ENCODE measurements at places on chromosomes 2 and 18.

DNA sequence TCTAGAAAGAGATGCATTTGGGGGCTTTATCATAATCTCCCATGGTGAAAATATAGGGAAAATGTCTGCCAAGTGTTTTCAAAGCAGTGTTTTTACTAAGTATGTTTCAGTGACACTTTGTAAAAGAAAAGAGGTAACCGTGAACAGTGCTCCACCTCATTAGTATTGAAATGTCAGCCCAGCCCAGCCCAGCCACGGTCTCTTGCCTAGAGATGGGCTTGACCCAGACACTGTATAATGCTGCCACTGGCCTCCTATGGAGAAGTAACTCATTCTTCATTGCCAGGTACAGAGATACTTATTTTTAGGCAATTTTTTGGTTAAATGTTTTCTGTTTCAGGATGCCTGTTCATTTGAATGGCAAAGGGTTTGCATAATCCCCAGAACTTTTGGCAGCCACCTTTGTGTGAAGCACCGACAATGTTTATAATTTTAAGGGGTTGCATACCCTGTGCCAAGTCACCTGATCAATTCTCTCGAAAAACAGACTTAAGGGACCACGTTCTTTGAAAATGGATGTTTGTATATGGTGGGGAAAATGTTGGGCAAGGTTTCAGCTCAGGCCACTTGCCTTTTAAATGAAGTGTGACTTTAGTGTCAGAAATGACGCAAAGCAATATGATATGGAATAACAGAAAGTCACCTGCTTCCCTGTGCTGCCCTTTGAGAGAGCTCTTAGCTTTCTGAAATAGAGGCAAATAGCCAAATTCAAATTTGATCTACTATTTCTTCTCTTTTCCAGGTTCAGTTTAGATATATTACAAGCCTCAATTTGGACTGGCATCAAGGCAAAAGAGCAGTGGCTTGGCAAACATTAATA lies 314.5 kb upstream of the RGPD4 start:
- DNase-seq, result no peak

- no peak for DNase-seq
Observed at GRCh38 chr2:129781749-129782632, 197.5 kb upstream of the RAB6C start.

- DNase-seq, result no peak
Observed at GRCh38 chr2:54471221-54471711, 15.1 kb downstream of the SPTBN1 start.

- DNase-seq, result no peak
Observed at GRCh38 chr2:181944164-181944913, 41.3 kb upstream of the PPP1R1C start.

DNA sequence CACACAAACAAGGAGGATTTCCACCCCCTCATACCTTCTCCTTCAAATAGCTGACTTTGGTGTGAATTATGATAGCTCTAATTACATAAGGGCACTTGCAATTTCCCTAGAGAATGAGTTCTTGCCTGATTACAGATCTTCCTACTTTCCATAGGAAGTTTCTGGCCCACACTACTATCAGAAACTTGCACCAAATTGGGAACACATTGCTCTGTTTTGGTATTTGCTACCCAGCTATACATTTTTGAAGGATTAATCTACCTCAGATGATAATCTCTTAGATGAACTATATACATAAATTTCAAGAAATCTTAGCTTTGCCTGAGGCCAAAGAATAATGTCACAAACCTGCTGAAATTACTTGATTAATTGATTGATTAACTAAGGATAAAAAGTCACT lies 4.9 kb downstream of the DCC start:
- DNase-seq, result no peak

- no peak for DNase-seq
Observed at GRCh38 chr2:118936936-118937335, 5.1 kb upstream of the MARCO start.

DNA sequence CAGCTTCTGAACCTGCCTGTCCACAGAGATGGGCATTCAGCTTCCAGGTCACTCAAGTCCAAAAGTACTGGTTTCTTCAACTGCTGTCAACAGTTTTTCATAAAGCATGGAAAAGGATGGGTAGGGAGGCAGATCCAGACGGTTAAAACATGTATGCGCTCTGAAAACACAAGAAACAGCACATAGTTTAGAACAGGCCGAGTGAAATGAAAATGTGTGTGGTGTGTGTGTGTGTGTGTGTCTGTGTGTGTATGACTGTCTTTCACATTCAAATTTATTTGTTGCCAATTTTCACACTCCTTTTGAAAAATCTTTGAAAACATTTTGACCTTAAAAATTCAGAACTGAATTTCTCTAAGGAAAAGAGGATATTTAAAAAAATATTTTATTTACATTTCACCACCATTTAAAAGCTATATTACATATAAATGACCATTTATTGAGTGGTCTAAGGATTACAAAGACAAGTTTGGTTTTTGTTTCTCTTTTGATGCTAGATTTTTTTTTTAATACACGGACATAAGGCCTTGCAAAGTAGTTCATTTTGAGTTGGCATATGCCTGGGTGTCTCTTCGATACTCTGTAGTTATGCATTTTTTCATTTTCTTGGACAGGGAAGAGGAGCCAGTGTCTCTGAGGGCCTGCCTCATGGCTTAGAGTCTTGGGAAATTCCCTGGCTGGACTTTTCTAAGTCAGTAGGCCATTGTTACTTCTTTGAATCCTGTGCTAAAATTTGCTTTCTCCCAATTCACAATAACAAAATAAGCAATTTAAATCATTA lies 30.0 kb upstream of the STK17B start:
- DNase-seq, result no peak

DNA sequence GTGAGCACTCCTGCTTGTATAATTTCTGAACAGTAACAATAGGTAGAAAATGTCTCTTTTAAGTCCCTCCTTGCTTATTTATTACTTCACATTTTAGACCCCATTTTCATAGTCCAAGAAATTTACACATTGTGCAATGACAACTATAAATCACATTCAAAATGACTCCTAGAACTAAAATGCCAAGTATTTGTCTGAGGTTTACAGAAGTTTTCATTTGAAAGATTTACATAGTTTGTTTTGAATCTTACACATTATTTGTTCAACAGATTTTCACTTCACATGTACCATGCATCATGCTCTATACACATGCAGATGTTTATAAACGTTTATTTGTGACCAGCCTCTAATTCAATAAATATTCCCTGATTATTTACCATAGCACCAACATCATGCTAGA lies 15.7 kb upstream of the TRIB2 start:
- no peak for DNase-seq

DNA sequence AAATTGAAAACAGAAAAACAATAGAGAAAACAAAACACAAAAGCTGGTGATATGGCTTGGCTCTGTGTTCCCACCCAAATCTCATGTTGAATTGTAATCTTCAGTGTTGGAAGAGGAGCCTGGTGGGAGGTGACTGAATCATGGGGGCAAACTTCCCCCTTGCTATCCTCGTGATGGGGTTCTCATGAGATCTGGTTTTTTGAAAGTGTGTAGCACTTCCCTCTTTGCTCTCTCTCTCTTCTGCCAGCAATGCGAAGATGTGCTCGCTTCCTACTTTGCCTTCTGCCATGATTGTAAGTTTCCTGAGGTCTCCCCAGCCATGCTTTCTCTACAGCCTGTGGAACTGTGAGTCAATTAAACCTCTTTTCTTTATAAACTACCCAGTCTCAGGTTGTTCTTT lies 112.3 kb upstream of the UXS1 start:
- no peak for DNase-seq

DNA sequence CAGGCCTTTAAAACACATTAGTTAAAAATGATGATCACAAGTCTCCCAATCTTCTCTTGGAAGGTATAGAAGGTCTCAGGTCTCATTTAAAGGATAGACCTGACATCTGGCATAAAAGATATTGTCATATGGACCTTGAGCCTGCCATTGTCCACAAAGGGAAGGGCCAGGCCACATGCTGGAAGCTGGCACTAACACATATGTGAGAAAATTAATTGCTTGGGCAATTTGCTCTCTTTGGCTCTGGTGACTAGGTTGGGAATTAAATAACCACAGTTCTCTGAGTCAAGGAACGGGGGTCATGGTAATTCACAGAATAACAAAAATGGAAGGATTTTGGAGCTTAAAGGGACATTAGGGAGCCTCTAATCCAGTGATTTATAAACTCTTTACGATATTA lies 727.3 kb downstream of the BCL11A start:
- no peak for DNase-seq

DNA sequence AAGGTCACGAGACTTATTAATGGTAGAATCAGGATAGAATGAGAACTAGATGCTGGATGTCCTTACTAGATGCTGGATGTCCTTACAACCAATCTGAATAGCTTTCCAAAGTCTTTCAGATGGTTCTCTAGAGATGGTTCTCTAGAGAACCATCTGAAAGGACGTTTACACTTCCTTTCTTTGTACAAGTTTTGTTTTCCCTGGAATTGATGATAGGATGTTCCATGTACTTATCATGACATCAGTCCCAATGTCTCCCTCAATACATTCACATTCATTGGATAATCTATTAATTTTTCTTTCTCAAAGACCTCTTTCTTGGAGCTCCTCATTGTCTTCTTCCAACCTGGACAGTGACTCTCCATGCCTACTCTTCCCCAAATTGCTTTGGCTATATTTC lies 28.2 kb upstream of the RUFY4 start:
- DNase-seq, result no peak

- no peak for DNase-seq
Observed at GRCh38 chr2:217685255-217685605, 317.6 kb downstream of the TNS1 start.

- no peak for DNase-seq
Observed at GRCh38 chr2:231646476-231646875, 53.8 kb downstream of the TEX44 start.

DNA sequence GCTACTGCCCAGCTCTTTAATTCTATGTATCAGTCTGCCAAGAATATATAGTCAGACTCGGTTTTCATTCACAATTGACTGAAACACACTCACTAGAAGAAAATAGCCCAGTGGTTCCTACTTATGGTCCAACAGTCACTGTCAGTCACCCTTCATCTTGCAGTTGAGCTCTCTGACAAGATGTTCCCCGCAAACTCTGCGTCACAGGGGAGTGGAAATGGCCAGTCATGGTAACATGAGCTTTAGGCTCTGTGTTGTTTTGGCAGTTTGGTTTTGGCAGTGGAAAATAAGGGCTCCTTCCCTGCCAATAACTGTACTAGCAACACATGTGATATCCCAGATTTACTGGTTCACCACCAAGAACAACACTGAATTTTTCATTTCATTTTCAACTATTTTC lies 122.5 kb downstream of the PRPF40A start:
- DNase-seq, result no peak

GRCh38 chr2:45975752-45976517 lies 321.3 kb upstream of the EPAS1 start:
- no peak for DNase-seq

GRCh38 chr2:85409845-85410583 lies at the start of gene CAPG:
CAPG (minus strand) TSS chr2:85410366; CDS start chr2:85402145, 8,221 bp downstream.
- DNase-seq, result no peak

DNA sequence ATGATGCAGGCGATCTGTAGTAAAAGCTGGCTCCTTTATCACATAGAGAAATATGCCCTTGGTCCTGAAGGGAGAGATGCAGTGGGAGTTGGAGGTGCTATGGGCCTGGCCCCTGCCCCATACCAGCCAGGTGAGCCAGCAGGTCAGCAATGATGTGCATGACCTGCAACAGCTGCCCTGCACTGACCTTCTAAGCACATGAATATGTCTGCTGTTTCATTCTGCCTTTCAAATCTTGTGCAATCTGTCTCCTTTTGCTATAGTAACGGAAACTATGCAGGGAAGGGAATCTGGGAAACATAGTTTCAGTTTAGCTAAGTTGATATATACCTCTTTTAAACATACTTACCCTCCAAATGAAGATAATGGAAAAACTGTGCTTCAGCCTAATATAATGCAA lies 235.2 kb downstream of the TDRD15 start:
- no peak for DNase-seq

DNA sequence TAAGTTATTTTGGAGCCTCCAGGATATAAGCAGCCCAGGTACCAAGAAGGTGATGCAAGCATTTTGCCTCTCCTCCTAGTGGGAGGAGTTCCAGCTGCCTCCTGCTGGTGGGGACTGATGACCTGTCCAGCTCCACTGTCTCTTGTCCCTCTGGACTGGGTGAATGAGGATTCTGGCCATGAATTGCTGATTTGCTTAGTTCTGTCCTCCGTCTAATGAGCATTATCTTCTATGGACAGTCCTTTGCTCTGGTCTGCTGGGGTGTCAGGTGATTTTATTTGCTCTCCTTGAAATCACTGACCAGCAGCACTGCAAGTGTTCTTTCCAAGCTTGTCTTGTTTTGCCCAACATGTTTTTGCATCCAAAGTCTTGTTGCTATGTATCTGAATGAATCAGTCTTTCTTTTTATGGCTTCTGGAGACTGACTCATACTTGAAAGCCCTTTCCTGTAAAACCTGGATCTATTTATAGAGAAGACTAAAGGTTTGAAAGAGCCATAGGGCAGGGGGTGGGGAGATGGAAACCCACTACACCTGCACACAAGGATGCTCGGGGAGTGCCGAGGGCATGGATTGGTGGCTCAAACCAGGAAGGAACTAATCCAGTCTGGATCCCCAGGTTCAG lies 40.5 kb upstream of the EFHD1 start:
- no peak for DNase-seq

GRCh38 chr2:165436559-165436958 lies 32.9 kb upstream of the CSRNP3 start:
- DNase-seq, result no peak

DNA sequence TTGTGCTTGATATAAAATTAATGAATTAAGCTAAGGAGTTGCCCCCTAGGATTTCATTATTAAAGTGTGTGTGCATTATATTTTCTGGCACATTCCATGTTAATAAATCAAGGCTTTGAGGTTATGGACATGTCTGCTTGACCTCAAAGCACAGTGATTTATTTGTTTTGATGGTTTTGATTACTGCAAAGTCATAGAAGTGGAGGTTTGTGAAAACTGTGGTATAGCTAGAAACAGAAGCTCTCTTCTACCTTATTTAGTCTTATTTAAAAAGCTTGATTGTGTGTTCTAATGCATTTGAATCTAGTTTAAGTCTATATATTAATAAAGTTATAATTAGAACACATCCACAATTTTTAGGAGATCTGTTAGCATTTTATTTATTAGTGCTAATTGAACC lies 32.2 kb downstream of the DOK6 start:
- DNase-seq, result no peak

DNA sequence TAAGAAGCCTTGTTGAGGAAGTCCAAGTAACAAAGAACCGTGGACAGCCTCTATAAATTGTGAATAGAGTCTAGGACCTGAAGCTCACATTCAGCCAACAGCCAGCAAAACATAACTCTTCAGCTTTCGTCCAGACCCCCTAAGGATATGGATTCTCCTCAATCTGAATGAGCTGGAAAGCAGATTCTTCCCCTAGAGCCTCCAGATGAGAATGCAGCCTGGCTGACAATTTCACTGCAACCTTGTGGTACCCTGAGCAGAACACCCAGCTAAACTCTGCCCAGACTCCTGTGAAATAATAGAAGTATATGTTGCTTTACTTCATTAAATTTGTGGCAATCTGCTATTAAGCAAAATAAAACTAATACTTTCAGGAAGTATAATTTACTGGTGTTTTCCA lies 483.5 kb upstream of the SLC8A1 start:
- no peak for DNase-seq

DNA sequence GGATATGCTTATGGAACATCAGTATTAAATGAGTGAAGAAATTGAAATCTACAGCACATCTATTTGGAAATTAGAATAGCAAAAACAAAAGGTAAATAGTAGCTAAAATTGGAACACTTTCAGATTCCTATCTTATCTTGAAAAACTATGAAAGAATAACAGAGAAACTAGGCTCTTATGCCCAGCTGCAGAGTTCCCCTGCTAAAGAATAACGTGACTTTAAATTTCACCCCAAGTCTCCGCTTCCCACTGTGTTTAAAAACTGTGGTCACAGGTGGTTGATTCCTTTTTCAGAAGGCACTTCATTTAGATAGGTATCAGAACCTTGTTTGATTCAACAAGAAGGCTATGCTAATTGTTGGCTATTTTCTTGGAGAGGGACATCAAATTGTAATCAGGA lies 30.1 kb downstream of the ARHGAP28 start:
- DNase-seq, result no peak
